ENCODE measurements at places on chromosomes 6 and 20. TPM values are rescaled to one million over a fixed set of nuclear protein-coding genes. Genes with fewer than 3 reads are reported as not detected.
A peak's percentile ranks its signal among the peaks of the same experiment; 100 is the strongest.

The ZC3H12D gene
- total RNA-seq: 0.15 TPM

The CD83 gene
- 6.5 TPM for total RNA-seq

The EPHA7 gene
- 9.4 TPM for total RNA-seq

DNA sequence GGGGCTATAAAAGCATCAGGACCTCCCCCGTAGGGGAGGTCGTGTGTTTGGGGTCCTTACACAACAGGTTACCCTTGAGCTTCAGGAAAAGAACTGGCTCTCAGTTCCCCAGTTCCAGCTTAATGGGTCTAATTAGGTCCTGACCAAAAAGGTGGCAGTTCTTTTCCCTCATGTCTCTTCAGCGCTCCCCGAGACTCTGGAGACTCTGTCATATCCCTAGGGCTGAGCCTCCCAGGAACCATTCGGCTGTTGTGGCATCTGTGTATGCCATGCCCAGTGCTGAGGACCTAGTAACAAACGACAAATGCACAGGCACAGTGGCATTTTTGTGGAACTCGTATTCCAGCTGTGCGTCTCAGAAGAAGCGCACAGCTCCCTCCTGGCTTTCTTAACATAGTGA is 14.6 kb downstream of the PRDM1 start:
- no peak for DNase-seq

DNA sequence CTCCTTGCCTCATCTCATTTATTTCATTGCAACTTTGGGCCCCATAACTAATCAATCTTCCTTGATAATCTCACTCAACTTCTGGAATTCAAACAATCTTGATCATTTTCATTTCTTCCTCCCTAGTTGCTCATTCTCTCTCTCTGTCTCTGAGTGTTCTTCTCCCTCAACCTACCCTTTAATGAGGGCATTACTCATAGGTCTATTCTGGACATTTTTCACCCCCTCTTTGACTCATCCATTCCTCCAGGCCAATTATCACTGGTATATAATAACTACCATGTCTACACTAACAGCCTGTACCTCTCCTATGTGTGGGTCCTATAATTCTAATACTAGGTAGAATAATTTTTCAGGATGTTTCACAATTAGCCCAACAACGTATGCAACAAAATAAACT is 78.8 kb downstream of the COL21A1 start:
- DNase-seq: no peak

GRCh38 chr20:40646813-40647212 is 42.2 kb downstream of the MAFB start:
- no peak for DNase-seq

GRCh38 chr20:22675341-22675740 is 91.0 kb upstream of the FOXA2 start:
- DNase-seq: no peak

DNA sequence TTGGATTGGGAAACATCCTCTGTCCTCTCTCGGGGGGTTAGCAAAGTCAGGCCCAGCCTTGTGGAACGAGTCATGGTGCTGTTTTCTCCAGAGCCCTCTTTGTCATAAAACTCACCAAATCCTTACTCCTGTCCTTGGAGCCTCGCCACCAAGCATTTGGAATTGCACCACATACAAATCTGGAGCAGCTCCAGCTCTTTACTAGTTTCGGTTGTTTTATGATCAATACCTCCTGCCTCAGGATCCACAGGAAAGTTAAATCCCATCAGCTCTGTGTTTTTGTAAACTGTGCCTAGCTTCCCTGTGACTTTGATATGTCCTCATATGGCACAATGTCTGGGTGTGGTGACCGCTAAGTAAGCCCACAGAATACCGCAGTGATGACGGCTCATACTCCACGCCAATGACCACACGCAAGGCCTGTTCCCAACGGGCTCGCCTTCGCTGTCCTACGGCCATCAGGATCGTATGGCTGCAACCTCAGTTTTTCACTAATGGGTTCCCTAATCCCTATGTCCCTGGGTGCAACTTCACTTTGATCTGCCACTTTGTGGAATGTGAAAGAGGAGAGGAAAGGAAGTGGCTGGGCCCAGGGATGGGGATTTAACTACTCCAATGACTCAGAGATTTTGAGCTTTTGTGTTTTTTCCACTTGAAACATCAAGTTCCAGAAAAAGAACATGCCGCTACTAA is 111.3 kb upstream of the FOXQ1 start:
- no peak for DNase-seq

DNA sequence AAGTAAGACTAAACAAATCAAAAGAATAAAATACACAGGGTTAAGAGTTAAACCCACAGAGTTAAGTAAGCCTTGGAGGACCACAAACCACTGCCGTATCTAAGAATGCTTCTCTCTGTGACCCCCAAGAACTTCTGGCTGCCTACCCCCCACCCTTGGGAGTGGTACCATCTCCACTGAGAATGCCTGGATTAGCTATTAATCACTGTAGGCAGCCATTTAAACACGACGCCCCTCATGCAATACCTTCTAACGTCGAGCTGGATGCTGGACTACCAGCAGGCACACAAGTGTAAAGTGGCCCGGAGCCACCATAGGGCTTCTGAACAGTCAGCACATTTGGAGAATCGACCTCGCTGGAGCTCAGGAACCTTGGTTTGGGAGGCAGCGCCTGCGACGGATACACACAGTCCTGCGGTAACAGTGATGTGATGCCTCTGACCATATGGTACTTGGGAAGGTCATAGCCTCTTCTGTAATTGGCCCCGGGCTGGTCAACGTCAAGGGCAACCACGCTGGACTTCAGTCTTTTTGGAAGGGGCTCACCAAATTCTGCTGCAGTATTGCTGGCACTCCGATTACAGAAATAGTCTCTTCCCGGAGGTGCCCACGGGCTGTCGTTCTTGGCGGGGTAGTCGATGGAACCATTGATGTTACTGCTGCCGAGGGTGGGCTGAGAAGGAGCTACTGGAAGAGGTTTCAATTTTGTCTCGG is 18.0 kb downstream of the ZNF217 start:
- no peak for DNase-seq

DNA sequence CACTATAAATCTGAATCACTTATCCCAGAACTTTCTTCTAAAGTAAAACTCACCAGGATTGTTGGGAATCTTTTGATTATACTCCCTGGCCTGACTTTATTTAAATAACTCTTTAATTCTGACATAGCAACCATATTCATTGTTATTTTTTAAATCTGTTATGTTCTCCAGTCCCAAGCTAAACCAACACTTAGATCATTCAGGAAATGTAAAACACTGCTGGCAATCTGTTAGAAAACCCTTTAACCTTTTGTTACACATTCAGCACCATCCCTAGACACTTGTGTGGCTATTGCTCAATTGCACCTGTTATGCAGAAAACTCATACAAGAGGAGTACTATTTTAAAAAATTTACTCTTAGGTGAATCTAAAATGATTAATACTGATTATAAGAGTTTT is 101.8 kb upstream of the NHSL1 start:
- no peak for DNase-seq

DNA sequence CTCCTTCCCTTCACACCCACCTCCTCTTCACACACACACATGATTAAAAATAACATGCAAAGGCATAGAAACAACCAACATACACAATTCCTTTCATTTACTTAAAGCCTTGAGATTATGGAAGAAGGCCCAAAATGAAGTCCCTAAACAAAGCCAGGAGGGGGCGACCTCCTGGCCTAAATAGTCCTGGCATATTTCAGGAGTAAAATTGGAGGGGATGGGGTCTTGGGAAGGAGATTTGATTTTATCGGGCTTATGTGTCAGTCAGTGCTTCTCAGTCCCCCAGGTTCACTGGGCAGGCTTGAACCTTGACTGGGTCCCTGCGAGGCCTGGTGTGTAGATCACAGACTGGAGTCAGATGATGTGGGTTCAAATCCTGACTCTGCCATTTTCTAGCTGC is 266.4 kb downstream of the SAMD5 start:
- peak; percentile 32 for DNase-seq

DNA sequence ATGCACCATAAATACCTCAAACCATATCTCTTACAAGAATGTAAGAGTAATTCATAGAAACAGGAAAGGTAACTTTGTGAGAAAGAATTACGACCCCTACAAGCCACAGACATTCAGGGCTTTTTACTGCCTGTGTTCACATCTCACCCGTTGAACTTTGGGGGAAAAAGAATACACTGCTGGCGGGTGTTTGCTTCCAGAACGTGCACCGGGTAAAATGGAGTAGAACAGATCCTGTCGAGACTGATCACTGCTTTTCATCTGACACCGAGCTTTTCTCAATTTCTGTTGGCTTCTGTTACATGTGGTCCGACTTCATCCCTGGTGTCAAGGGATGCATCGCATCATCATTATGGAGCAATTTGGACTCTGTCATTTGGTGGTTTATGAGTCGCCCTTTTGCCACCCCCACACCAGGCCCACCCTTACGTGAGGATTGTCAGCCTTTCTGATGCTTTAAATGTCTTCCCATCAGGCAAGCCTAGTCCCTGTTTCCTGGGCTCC is 219.2 kb upstream of the ZFP64 start:
- no peak for DNase-seq

- DNase-seq: no peak
These were observed 30.7 kb upstream of the TMEM14A start for GRCh38 chr6:52640170-52640569.

DNA sequence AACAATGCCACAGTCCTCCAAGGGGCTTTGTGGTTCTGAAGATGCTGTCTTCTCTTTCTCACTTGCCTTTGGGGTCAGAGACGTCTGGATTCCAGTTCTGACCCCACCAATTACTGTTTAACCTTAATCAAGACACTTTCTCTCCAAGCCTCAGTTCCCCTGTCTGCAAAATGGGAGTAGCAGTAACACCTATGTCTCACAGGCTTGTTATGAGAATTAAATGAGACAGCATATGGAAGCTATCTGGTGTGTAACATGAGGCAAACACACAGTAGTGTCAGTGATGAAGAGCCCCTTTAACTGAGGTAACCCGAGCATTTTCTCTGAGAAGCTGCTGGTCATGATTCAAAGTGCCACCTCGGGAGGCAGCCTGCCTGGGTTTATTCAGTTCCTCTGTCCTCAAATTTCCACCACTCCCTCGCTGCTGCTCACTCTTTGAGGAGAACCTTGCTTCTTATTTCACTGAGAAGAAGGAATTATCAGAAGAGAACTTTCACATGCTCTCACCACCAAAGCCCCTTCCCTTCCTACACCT is 11.7 kb downstream of the PPIL1 start:
- DNase-seq: no peak

GRCh38 chr6:164286011-164286410 is 871.5 kb downstream of the QKI start:
- DNase-seq: no peak

DNA sequence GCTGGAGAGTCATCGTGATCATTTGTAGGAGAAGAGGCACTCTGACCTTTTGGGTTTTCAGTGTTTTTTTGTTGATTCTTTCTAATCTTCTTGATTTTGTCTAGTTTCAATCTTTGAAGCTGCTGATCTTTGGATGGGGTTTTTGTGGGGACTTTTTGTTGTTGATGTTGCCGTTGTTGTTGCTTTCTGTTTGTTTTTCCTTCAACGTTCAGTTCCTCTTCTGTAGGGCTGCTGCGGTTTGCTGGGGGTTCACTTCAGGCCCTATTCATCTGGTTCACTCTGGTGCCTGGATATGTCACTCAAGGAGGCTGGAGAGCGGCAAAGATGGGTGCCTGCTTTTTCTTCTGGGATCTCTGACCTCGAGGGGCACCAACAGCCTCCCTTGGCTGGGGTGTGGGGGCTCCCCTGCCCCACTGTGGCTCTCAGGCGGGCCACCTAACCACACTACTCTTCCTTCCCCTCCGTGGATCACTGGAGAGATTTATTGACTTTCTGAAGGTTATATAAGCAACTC is 21.5 kb upstream of the TMEM244 start:
- DNase-seq: no peak

- no peak for DNase-seq
These were observed 285.4 kb downstream of the SYNE1 start for GRCh38 chr6:152351742-152352141.
